ENCODE measurements at places on chromosomes 4 and X. TPM values are rescaled to one million over a fixed set of nuclear protein-coding genes. Genes with fewer than 3 reads are reported as not detected.

DNA sequence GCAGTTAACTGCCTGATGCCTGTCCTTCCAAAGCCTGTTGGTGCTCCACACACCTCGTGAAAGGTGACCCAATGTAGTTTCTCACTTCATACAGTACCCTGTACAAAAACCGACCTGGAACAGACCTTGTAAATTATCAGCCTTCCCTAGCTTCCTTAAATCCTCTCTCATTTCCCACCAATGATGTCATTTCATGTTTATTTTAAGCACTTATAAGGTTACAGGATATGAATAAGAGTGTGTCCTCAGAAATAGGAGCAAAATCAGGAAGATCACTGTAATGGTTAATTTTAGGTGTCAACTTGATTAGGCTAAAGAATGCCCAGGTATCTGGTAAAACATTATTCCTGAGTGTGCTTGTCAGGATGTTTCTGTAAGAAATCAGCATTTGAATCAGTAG is 44.7 kb downstream of the TMEM150C start:
- H3K4me1 ChIP-seq: no peaks in the 10 kb centered on the region
- no peaks in the 10 kb centered on the region for H3K27me3 ChIP-seq
- DNase-seq: no peak
- no peak overlapping the region for H3K4me3 ChIP-seq
- no peak overlapping the region for H3K27ac ChIP-seq

GPR143 gene
- not detected for total RNA-seq

RTL3 gene
- total RNA-seq: not detected

PDCL2 gene
- total RNA-seq: not detected

DNA sequence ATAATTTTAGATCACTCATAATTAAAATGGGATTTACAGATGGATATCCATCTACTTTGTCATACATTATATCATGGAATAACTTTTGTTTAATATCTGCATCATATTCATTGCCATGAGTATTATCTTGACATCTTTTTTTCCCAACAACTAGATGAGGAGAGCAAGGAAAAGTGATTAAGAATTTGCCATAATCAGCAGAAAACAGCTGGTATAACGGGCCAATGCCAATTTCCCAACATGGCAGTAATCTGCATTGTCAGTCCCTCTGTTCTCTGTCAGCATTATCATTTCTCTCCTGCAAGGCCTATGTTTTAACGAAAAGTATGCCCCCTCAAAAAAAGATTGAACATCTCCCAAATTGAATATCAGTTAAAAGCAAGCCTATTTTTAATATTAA is 314.0 kb downstream of the FRMPD4 start:
- no peaks in the 10 kb centered on the region for H3K4me1 ChIP-seq
- no peak overlapping the region for H3K27ac ChIP-seq
- H3K36me3 ChIP-seq: no peaks in the 10 kb centered on the region
- H3K4me3 ChIP-seq: no peak overlapping the region

MAGEB17 gene
- not detected for total RNA-seq

USP17L12 gene
- not detected for total RNA-seq

- H3K36me3 ChIP-seq: no peaks in the 10 kb centered on the region
- DNase-seq: no peak
- no peak overlapping the region for H3K27ac ChIP-seq
Measured at GRCh38 chr4:54473077-54473545, 184.6 kb upstream of the KIT start.

PNMA6A gene
- 0.68 TPM for total RNA-seq

TMPRSS11A gene
- total RNA-seq: not detected

DNA sequence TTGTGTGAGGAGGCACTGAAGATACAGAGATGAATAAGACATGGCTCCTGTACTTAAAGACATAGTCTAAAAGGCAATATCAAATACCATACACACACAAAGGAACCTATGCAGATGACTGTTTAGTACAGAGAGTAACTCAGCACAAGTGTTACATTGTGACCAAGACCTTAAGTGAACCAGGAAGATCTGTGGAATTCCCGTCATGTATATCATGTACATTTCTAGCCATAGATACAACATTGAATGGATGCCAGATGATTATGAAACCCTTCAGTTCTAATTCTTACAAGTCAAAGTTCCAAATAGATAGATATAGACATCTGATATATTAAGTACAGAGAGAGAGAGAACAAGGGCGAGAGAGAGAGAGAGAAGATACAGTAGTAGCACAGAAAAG is 73.2 kb downstream of the PAK3 start:
- no peak for DNase-seq
- H3K36me3 ChIP-seq: no peaks in the 10 kb centered on the region
- H3K27me3 ChIP-seq: no peaks in the 10 kb centered on the region
- H3K4me3 ChIP-seq: no peak overlapping the region
- H3K27ac ChIP-seq: no peak overlapping the region
- H3K4me1 ChIP-seq: no peaks in the 10 kb centered on the region

IL15 gene
- total RNA-seq: 0.54 TPM

All from naive thymus-derived CD4-positive, alpha-beta T cell (primary cell).